ENCODE measurements at places on chromosomes 2 and 18.

- no peak for DNase-seq
These were observed 68.2 kb downstream of the NEURL3 start for GRCh38 chr2:96436961-96437360.

- no peak for DNase-seq
These were observed 1181.6 kb upstream of the CELF4 start for GRCh38 chr18:38747153-38747552.

DNA sequence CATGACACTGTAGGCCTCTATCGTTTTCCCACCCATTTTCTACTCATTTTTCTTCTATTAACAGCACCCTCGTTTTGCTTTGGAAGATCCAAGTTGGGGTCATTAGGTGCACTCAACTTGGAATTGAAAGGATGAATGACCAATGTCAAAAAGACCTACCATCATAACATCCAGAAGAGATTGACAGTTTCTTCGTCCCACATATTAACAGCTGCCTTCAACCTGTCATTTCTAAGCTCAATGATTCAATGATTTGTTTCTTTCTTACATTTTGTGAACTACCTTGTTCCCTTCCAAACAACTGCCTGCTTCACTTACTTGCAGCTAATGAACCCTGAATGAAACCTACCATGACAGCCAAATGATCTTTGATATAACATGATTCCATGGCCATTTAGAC lies 224.0 kb upstream of the KCNH7 start:
- DNase-seq, result no peak

DNA sequence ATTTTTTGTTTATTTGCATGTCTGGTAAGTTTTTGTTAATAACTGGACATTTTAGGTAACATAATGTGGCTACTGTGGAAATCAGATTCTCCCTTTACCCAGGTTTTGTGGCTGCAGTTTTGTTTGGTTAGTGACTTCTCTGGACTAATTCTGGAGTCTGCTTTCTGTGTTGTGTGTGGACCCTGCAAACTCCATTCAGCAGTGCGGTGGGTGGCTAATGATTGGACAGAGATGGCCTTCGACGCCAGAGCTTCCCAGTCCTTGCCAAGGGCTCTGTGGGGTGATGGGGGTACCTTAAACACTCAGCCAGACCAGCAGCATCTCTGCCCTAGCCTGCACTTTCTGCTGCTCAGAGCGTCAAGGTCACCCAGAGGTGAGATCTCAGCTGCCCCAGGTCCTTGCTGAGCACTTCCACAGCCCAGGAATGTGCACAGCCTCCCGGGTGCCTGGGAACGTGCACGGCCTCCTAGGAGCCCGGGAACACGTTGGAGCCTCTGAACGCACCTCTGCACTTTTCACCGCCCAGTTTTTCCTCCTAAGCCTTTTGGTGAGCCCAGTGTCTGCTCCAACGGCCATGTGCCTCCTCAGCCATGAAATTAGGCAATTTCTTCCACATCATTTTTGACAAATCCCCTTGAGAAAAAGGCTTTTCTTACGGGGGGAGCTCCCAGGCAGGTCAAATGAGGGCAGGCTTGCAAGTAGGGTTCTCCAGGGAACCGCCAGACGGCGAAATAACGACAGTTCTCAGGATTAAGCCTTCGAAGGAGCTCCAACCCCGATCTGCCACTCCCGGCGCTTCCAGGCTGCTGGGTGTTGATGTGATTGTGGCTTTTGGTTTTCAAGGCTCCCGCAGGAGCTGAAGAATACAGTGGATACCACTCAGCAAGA lies 35.2 kb upstream of the KLF11 start:
- DNase-seq, result no peak

DNA sequence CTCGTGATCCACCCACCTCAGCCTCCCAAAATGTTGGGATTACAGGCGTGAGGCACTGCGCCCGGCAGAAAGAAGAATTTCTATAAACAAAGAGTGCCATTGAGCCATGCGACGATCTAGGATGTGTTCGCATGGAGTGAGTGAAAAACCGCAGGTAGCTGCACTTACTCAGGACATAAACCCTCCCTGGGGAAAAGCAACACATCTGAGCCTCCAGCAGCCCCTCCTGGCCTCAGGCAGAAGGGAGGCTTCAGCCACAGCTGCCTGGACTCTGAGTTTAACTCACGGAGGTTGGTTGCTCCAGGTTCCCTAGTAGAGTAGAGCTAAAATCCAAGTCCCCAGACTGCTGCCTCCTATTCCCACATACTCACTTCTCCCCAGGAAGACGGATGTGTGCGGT lies 11.3 kb upstream of the STK25 start:
- no peak for DNase-seq

- DNase-seq, result no peak
These were observed 94.1 kb downstream of the GALNT3 start for GRCh38 chr2:165699946-165700345.

- DNase-seq, result no peak
These were observed 31.2 kb downstream of the EPC2 start for GRCh38 chr2:148675708-148676107.

DNA sequence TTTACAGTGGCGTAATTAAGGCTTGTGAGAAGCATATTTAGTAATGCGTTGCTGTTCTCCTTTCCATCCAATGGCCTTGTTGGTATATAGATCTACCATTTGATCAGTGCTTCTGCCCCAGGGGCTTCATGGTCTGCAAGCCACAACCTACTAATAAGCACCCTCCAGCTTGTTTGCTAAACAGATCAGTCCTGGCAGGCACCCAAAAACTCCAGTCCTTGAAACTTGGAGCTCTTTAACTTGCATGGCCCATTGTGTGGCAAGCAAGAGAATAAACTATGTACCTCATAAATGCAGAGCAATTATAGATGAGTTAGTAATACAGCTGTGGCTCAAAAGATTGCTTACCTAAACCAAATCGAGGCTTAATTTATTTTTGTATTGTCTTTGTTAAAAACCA lies 158.5 kb downstream of the FTCDNL1 start:
- DNase-seq, result no peak

- DNase-seq, result no peak
These were observed 38.5 kb upstream of the CXCR4 start for GRCh38 chr2:136156411-136156810.

DNA sequence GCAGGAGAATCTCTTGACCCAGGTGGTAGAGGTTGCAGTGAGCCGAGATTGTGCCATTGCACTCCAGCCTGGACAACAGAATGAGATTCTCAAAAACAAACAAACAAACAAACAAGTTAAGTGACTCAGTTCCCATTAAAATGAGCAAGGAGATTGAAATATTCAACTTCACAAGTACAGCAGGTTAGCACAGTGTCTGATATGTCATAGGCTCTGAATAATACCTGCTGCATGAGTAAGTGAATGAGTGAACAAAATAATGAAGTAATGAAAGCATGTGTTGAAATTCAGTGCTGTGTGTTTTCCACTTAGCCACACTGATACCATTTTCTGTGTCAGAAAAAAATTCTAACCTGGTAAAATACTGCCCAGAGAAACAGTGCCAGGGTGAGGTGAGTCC lies 41.9 kb upstream of the SETBP1 start:
- no peak for DNase-seq

DNA sequence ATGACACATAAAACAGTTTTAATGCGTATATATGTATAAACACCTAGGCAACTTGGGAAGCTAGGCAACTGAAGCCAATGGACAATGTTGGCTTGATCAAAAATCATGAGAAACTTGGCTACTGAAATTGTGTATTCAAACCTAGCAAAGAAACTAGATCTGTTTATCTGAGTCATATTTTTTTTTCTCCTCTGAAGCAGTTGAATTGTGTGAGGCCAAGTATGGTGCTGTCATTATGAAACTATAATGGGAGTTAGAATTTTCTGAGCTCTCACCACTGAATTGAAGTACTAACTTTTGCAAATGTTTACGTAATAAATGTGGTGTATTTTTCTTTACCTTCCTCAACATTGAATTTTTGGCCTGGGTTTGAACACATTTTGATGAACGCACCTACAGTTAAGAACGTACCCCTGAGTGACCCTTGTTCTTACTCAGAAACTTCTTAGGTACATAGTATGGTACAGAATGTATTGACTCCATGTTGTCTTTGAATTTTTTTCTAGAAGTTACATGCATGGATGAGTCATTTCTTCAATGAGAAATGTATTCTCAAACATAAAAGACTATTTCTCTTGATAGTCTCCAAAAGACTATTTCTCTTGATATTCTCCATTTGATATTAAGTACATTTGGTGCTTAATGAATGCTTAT lies 23.8 kb downstream of the CD28 start:
- DNase-seq, result no peak

DNA sequence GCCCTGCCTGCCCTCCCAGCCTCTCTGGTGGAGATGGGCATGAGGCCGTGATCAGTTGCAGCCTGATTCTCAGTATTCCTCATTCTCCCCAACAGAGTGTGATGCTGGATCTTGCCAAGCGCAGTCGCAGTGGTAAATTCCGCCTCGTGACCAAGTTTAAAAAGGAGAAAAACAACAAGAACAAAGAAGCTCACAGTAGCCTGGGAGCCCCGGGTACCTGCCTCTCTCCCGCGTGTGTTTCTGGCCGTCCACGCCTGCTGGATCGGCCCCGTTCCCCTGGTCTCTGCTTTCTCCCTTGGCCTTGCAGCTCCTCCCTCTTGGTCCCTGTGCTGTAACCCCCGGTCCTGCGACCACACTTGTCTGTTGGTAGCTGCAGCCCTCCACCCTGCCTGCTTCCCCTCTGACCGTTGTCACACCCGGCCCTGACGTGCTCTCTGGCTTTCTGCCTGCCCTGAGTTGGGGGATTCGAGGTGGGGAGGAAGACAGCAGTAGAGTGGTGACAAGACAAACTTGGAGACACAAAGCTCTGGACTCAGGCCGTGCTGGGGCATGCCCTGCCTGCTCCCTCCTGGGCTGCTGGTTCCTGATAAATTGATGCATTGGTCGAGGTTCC lies 99.5 kb downstream of the USP40 start:
- no peak for DNase-seq

DNA sequence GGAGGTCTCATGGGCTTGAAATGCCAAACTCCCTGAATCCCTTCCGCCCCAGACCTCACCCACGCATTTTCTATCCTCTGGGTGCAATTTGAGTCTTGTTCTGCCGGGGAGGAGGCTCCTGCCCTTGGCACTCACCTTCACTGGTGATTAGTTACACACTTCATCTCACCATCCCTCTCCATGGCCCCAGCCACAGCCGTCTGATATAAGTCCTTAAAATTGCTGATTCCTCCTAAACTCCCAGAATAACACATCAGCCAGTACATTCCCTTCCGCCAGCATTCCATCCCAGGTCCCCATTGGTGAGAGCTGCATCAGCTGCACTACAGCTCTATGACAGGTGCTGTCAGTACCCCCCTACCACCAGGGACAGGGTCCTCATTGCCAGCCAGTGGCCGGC lies 3.9 kb downstream of the TIMM21 start:
- DNase-seq, result peak; percentile 20

DNA sequence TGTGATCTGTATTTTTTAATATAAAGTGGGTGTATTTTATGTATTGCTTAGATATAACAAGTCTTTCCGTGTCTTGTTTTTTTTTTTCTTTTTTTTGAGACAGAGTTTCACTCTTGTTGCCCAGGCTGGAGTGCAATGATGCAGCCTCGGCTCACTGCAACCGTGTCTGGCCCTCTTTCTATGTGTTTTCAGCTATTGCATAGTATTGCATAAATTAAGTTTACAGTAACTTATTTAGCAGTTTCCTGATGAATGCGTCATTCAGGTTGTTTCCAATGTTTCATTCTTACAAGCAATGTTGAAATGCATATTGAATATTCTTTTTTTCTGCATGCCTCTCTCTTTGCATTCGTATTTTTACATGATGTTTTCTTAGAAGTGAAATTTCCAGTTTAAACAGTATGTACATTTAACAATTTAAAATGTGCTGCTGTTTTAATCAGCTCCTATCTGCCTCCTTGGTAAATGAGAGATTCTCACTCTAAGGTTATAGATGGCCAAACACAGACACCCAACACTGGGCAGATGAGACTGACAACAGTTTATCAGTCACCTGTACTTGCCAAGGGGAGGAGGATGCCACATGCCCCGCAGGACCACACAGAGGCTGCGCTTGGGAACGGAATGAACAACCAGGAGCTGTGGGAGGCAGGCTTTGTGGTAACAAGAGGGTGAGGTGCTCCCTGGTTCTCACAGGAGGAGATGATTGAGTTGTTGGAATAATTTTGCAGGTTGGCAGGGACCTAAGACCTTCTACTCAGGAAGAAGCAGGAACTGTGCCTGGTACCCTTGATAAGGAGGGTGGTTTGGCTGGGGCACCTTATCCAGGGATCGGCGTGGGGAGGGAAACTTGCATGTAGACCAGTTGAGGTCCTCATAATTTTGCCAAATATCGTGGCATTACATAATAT lies 7.5 kb downstream of the SLC9A4 start:
- no peak for DNase-seq

Data from left kidney (tissue), 8 donors.